ENCODE measurements at places on chromosomes 2 and 18. TPM values are rescaled to one million over a fixed set of nuclear protein-coding genes. Genes with fewer than 3 reads are reported as not detected.

Gene KCNG2
- total RNA-seq = not detected

Gene DYNAP
- total RNA-seq = not detected

Gene PDCD1
- total RNA-seq = not detected

- no peak overlapping the region for H3K4me3 ChIP-seq
- H3K36me3 ChIP-seq = peaks cover 2% of the 10 kb centered on the region
- H3K27ac ChIP-seq = no peak overlapping the region
- H3K27me3 ChIP-seq = no peaks in the 10 kb centered on the region
- DNase-seq = peak; percentile 48
- peaks cover 4% of the 10 kb centered on the region for H3K4me1 ChIP-seq
Observed at GRCh38 chr2:123993728-123994323, 31.3 kb upstream of the CNTNAP5 start.

GRCh38 chr2:1310202-1310601, 103.1 kb upstream of the TPO start:
- DNase-seq = no peak
- no peak overlapping the region for H3K4me3 ChIP-seq
- H3K4me1 ChIP-seq = peaks cover 15% of the 10 kb centered on the region
- H3K27me3 ChIP-seq = peaks cover 9% of the 10 kb centered on the region

DNA sequence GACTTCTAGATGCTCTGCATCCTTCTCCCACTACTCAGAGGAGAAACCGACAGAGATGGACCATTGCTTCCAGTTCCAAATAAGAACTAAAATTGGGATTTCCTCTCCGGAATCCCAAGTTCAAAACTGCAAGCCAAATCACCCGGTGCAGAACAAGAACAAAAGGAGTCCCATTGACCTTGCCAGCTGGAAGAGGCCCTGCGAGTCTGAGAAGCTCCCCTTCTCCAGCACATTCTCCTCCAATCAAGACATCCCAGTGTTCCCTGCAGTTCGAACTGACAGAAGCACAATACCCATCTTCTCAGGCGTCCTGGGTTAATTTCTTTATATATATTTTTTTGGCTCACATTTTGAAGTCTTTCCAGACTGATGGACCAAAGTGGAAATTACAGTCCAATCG, 195.3 kb upstream of the MEIS1 start:
- no peaks in the 10 kb centered on the region for H3K27me3 ChIP-seq
- no peaks in the 10 kb centered on the region for H3K36me3 ChIP-seq
- no peak overlapping the region for H3K27ac ChIP-seq
- peaks cover 28% of the 10 kb centered on the region for H3K4me1 ChIP-seq
- no peak overlapping the region for H3K4me3 ChIP-seq

- no peak for DNase-seq
- no peaks in the 10 kb centered on the region for H3K27me3 ChIP-seq
- no peak overlapping the region for H3K4me3 ChIP-seq
- peaks cover 6% of the 10 kb centered on the region for H3K36me3 ChIP-seq
- H3K4me1 ChIP-seq = no peaks in the 10 kb centered on the region
Observed at GRCh38 chr2:111238296-111238695, 117.6 kb downstream of the BCL2L11 start.

DNA sequence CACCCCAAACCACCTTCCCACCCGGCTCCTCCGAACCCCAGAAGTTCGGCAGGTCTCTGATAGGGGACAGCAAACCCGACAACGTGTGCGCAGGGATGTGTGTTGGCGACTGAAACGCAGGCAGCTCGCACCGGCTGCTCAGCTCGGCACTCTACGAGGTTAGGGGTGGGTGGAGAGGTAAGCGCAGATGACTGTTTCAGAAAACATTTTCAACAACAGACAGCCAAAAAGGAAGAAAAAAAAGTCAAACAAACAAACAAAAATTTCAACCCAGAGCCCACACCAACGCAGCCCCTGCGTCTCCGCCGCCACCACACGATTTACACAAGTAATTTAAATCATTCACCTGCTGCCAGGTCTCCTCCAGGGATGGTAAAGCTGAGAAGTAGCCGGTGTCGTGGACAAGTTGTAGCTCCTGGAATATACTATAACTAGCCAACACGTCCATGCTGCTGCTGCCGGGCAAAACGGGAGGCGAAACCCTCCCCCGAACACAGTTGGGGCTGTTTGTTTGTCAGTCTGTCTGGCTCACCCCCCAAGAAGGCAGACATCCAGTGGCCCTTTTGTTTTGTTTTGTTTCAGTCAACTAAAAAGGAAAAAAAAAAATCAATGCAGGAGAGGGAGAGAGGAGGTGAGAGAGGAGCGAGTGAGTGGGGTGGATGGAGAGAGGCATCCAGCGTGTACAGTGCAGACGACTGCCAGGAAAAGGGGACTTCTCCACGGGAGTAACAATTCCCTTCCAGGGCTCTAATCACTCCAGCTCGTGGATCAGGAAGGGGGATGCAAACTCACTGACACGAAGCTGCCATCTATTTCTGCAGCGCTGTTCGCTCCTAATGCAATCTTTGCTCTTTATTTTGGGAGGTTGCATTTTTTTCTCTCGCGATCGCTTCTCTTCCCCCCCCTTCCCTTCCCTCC, at the start of gene KLF7:
Gene KLF7, minus strand, starts transcription at position 828 of the 918 bp plus-strand sequence. Its CDS starts 380 bp downstream, at position 448.
- H3K4me1 ChIP-seq = peaks cover 63% of the 10 kb centered on the region
- DNase-seq = peak; percentile 40
- H3K27ac ChIP-seq = peak within 1 kb of the TSS; percentile 97
- peak within 1 kb of the TSS; percentile 98 for H3K4me3 ChIP-seq

DNA sequence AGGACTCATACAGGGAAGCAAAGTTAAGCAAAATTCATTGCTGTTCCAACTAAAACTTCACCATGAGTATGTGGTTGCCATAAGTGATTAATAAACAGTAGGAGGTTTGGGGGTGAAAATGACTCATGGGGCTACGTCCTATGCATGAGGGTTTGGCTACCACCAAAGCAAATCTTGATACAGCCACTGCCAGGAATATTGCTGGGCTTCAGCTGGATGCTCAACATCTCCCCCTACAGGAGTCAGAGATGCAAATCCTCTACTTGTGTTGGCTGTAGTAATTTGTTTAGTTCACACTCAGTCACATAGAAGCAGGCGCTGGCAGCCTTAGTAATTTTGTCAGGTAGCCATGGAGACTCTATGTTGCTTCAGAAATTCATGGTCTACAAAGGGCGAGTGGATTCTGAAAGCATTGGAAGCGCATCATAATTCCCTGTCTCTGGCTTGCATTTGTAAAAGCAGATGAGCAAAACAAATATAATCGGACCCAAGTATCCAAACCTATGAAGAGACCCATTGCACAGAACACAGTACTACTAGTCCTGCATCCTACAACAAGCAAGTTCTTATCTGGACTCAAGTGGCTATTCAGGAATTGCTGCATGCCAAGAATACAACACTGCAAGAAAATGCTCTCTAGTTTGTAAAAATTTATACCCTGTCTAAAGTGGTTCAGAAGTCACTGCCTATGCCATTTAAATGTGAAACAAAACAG, 76.0 kb downstream of the CD28 start:
- no peak overlapping the region for H3K27ac ChIP-seq
- H3K4me1 ChIP-seq = peaks cover 20% of the 10 kb centered on the region
- no peaks in the 10 kb centered on the region for H3K36me3 ChIP-seq
- no peak overlapping the region for H3K4me3 ChIP-seq

GRCh38 chr18:11260961-11261461, 111.6 kb upstream of the PIEZO2 start:
- no peak for DNase-seq
- no peaks in the 10 kb centered on the region for H3K27me3 ChIP-seq
- H3K4me1 ChIP-seq = peaks cover 31% of the 10 kb centered on the region
- H3K4me3 ChIP-seq = no peak overlapping the region
- H3K36me3 ChIP-seq = peaks cover 9% of the 10 kb centered on the region

DNA sequence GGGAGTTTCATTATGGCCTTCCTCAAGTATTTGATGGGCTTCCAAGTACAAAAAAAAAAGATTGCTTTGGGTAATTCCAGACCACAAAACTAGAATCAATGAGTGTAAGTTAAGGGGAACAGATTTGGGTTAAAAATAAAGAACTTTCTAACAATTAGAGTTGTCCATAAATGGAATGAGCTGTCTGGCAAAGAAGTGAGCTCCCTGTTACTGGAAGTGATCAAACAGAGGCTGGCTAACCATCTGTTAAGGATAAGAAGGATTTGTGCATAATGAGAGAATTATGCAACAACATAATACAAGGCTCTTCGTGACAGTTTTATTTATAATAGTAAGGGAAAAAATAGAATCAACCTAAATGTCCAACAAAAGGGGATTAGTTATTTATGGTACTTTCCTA, 44.6 kb upstream of the ACVR1 start:
- H3K36me3 ChIP-seq = no peaks in the 10 kb centered on the region
- H3K27ac ChIP-seq = no peak overlapping the region
- H3K4me3 ChIP-seq = no peak overlapping the region
- H3K4me1 ChIP-seq = no peaks in the 10 kb centered on the region

DNA sequence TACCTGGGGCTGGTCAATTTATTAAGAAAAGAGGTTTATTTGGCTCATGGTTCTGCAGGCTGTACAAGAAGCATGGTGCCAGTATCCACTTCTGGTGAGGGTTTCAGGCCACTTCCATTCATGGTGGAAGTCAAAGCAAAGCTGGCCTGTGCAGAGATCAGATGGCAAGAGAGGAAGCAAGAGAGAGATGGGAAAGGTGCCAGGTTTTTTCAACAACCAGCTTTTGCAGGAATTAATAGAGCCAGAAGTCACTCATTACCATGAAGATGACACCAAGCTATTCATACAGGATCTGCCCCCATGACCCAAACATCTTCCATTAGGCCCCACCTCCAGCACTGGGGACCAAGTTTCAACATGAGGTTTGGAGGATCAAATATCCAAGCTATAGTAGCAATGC, 56.8 kb upstream of the ST3GAL5 start:
- H3K4me1 ChIP-seq = no peaks in the 10 kb centered on the region

GRCh38 chr2:236505041-236505440, 64.6 kb upstream of the ACKR3 start:
- no peak overlapping the region for H3K27ac ChIP-seq
- no peaks in the 10 kb centered on the region for H3K36me3 ChIP-seq
- DNase-seq = no peak
- peaks cover 15% of the 10 kb centered on the region for H3K4me1 ChIP-seq
- no peak overlapping the region for H3K4me3 ChIP-seq

- no peak overlapping the region for H3K27ac ChIP-seq
- no peak overlapping the region for H3K4me3 ChIP-seq
- H3K36me3 ChIP-seq = peaks cover 3% of the 10 kb centered on the region
- no peaks in the 10 kb centered on the region for H3K27me3 ChIP-seq
- peaks cover under 1% of the 10 kb centered on the region for H3K4me1 ChIP-seq
- DNase-seq = no peak
Observed at GRCh38 chr2:40317046-40317445, 134.8 kb downstream of the SLC8A1 start.

DNA sequence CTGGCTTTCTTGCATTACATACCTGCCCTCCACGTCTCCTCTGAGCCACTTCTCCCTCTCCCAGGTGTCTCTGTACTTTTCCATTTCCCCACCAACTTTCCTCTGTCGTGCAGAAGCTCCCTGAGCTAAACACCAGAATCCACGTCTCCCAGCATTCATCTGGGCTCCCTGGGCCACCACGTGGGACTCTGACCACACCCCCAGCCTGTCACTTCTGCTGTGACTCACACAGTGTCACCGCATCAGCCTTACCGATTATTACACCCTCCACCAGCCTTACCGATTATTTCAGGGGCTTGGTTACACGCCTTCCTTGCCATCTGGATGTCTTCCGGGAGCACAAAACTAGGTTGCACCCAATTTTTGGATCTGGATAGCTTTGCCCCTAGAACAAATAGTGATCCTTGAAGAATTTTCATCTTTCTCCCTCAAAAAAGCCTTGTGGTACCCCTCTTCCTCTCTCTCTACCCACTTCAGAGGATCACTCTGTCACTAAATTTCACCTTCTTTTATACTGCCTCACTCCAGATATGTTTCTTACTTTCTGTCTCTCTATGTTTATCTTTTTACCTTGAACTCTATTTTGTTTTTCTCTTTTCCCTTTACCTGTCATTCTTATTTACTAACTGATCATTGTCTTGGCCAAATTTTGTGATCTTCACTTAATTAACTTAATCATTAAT, 136.9 kb upstream of the CAB39 start:
- no peak overlapping the region for H3K4me3 ChIP-seq
- no peaks in the 10 kb centered on the region for H3K4me1 ChIP-seq
- no peak for DNase-seq
- peaks cover 23% of the 10 kb centered on the region for H3K27me3 ChIP-seq
- no peaks in the 10 kb centered on the region for H3K36me3 ChIP-seq
- H3K27ac ChIP-seq = peak overlapping the region; percentile 44

- no peak overlapping the region for H3K27ac ChIP-seq
- no peaks in the 10 kb centered on the region for H3K36me3 ChIP-seq
- H3K4me3 ChIP-seq = no peak overlapping the region
- no peak for DNase-seq
- H3K27me3 ChIP-seq = no peaks in the 10 kb centered on the region
- H3K4me1 ChIP-seq = peaks cover 1% of the 10 kb centered on the region
Observed at GRCh38 chr2:145688156-145688555, 1168.2 kb upstream of the ZEB2 start.

- no peaks in the 10 kb centered on the region for H3K27me3 ChIP-seq
- peaks cover 9% of the 10 kb centered on the region for H3K4me1 ChIP-seq
- H3K36me3 ChIP-seq = no peaks in the 10 kb centered on the region
- H3K4me3 ChIP-seq = no peak overlapping the region
- no peak overlapping the region for H3K27ac ChIP-seq
Observed at GRCh38 chr2:150110548-150110947, 376.9 kb downstream of the RND3 start.

DNA sequence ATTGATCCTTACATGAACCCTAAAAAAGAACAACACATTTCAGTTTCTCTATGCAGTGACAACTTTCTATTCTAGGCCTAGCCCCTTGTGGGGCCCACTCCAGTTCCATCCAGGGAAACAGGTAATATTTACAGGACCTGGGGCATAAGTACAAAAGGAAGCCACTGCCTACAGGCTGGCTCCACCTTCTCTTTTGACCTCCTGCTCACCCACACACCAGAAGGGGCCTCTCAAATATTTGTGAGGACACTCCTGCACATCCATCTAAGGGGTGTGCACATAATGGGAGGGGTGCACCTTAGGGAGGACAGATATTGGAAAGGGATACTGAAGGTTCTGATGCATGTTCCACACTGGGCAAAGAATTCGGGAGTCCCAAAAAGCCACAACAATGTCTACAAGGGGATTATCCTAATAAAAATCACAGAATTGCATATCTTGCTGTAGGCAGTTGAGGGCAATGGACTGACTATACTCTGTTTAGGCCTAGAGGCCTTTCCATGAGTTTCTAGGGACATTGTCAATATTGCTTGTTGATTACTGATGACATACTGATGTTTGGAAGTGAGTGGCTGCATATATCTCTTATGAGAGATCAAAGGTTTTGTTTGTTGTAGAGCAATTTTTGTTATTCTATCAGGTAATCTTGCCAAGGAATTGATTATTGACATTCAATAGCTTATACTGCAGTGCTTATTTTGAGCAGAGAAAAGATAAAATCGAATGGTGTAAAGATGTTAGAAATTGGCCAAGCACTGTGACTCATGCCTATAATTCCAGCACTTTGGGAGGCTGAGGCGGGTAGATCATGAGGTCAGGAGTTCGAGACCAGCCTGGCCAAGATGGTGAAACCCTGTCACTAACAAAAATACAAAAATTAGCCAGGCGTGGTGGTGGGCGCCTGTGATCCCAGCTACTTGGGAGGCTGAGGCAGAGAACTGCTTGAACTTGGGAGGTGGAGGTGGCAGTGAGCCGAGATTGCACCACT, 23.8 kb upstream of the HNRNPA3 start:
- DNase-seq = no peak
- no peak overlapping the region for H3K27ac ChIP-seq
- no peaks in the 10 kb centered on the region for H3K36me3 ChIP-seq
- H3K27me3 ChIP-seq = no peaks in the 10 kb centered on the region
- no peak overlapping the region for H3K4me3 ChIP-seq

- no peak overlapping the region for H3K4me3 ChIP-seq
- H3K4me1 ChIP-seq = peaks cover 57% of the 10 kb centered on the region
- no peaks in the 10 kb centered on the region for H3K27me3 ChIP-seq
- no peak overlapping the region for H3K27ac ChIP-seq
Observed at GRCh38 chr2:174964404-174964803, 40.8 kb downstream of the CHN1 start.

- no peak overlapping the region for H3K27ac ChIP-seq
- H3K4me1 ChIP-seq = peaks cover 56% of the 10 kb centered on the region
- no peak for DNase-seq
- H3K4me3 ChIP-seq = peak overlapping the region; percentile 97
Observed at GRCh38 chr2:178479758-178480226, 465 bp upstream of the PLEKHA3 start.

Data from neural crest cell (in vitro differentiated cells).